ENCODE measurements at places on chromosomes 5 and 9.

DNA sequence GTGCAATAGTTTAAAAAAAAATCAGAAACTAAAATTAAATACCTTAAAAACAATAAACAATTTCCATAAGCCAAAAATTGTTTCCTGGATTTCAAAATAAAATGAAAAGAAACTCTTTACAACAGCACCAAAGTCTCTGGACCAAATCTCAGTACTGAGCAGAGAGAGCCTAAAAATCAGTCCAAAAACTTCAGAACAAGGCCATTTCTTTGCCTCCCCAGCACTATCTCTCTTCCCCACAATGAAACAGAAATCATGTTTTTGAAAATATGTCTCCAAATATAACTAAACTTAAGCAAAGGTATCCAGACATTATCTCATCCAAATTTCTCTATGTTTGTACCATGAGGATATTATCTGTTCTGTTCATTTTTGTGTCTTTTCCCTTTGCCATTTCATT lies 1.0 kb downstream of the FREM1 start:
- no peak for DNase-seq

DNA sequence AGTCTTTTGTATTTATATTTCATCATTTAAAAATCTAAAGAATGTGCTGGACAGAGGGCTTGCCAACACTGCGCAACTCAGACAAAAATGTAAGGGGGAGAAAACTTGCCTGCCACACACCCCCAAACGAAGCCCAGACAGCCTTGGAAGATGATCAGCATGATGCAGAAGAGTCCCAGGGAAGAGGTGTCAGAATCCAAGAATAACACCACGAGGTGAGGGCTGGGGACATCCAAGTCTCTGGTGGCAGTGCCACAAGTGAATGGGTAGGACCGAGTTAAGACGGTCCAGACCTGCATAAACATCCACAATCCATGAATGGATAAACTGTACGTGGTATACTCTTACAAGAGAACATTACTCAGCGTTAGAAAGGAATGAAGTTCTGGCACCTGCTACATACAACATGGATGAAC lies 10.4 kb downstream of the EPB41L4B start:
- DNase-seq, result no peak

DNA sequence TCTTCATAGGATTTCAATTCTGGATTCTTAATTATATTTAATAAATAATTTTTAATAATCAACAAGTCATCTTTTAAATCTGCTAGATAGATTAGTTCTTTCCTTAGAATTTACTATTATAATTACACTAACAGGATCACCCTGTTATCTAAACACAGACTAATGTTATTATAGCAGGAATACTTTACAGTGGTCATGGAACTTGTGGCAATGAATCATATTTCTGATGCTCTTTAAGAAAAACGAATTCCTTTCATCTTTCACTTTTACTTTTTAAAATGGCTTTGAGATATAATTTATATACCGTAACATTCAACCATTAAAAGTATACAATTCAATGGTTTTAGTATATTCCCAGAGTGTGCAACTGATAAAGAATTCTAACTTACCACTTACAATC lies 29.7 kb upstream of the CDK5RAP2 start:
- DNase-seq, result no peak

DNA sequence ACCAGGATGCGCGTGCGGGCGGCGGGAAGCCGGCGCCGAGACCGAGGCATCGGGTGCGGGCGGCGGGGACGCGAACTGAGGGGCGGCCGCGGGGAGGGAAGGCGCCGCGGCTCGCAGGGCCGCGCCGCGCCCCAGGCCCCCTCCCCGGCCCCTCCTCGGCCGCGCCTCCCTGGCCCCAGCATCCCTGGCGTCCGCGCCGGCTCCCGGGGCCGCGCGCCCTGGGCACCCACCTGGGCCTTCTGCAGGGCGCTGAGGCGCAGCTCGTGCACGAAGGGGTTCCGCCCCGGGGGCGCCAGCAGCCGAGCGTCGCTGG lies 324 bp downstream of the LPCAT1 start:
- no peak for DNase-seq

- DNase-seq, result no peak
These were observed 108.9 kb upstream of the PPP1R26 start for GRCh38 chr9:135370411-135371375.

Data from activated CD8-positive, alpha-beta memory T cell treated with anti-CD3 and anti-CD28 coated beads, Interleukin-2, amount 50 U/mL, for 48 hours (primary cell).